Stimulated activated CD4-positive, alpha-beta T cell treated with anti-CD3 and anti-CD28 coated beads, Interleukin-4, amount 100 ng/mL, for 4 hours (primary cell): ENCODE measurements at places on chromosomes 3 and 15.

DNA sequence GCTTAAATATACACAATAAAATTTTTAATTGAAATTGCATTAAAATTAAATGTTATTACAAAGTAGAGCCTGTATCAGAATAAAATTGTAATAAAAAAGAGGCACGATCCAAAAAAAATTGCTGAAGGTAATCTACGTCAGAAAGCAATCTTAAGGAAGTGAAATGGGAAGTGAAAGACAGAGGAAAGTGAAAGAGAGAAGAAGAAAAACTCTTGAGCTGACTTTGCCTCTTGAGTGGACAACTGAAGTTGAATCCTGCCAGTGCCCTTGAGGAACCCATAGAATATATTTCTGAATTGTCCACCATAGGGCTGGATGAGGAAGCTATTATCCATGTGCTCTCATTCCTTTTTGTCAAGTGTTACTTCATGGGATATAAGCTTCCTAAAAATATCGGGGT is 285.1 kb upstream of the STAC start:
- no peak for DNase-seq

DNA sequence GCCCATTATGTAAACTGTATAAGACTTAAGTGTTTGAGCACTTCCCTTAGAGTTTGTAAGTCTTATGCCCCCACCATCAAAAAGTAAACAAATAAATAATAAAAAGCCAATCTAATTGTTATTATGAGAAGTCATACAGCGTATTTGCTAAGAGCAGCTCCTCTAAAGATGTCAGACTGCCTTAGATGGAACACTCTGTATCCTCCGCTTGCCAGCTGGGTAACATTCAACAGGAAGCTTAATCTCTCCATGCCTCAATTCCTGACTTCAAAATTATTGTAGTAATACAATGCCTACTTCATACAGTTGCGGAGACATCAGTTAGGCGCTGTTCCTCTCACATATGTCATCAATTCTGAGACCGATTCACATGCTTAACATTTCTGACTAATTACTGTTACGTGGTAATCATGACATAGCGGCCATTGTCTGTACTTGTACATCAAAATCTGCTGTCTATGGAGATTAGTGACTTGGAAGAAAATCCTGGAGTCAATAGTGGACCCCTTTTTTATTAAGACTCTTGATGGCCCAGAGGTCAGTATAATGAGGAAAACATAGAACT is 417.7 kb downstream of the LPP start:
- DNase-seq = no peak

DNA sequence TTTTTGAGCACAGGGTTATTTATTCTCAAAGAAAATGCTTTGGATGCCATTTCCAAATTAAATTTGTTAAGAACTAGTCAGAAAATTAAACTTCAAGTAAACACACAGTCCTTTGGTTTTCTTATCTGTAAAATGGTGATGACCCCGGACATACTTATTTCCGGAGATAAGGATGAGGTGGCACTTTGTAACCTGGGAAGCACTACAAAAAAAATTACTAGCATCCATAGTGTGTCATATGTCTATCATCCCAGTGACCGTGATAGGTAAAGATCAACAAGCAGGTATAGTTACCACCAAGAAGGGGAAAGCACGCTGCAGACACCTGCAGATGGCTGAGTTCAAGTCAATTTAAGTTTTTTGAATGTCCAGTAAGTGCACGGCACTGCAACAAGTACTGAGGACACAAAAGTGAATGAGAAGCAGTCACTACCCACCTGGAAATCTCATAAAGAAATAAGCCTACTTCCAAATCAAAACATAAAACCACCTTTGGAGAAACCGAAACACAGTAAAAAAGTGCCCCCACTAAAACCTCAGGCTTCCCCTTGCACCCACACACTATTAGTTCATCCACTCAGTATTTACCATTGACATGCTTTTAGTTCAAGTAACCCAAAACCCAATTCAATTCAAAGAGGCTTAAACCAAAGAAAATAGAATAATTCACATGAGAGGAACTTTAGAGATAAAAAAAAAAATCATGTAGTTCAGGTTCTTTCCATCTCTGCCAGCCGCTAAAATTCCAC is 24.6 kb downstream of the SEMA5B start:
- no peak for DNase-seq

GRCh38 chr3:44208568-44208967 is 33.1 kb upstream of the TOPAZ1 start:
- no peak for DNase-seq

DNA sequence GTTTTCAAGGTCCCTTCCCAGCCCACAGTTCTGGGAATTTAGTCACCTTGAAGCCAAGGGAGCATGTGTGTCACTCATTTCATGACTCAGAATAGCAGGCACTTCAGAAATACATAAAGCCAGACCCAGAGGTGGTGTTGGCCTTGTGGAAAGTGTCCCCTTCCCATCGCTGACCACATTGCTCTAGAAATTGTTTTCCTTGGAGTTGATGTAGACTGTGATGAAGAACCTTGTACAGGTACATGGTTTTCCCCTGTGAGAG is 158.8 kb downstream of the SLCO3A1 start:
- peak; percentile 9 for DNase-seq

DNA sequence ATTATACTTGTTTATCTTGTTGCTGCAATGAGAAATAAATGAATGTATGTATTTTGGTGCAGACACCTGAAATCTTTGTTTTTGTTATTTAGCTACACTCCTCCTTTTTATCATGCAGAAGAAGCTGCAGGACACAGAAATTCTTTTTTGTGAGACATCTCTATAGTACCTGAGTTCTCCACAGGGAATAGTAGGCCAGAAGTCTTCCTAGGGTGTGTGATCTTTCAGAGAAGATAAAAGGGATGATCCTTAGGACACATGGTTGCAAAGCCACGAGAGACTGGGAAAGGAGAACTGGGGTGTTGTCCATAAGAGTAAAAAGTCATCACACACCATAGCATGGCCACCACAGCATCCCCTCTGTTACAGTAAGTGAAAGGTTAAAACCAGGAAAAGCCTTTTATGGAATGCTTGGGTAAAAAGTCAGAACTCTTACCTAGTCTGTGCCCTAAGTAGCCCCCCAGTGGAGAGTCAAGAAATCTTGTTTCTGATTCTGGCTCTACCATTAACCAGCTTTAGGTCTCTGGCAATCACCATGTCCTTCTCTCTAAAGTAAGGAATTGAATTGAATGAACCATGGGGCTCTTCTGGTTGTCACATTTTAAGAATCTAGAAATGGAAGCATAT is 31.9 kb upstream of the ADGRG7 start:
- no peak for DNase-seq

- no peak for DNase-seq
Observed at GRCh38 chr3:13550423-13550690, 1.4 kb downstream of the FBLN2 start.

GRCh38 chr15:75112848-75113492 is 88.7 kb upstream of the C15orf39 start:
- DNase-seq = no peak

DNA sequence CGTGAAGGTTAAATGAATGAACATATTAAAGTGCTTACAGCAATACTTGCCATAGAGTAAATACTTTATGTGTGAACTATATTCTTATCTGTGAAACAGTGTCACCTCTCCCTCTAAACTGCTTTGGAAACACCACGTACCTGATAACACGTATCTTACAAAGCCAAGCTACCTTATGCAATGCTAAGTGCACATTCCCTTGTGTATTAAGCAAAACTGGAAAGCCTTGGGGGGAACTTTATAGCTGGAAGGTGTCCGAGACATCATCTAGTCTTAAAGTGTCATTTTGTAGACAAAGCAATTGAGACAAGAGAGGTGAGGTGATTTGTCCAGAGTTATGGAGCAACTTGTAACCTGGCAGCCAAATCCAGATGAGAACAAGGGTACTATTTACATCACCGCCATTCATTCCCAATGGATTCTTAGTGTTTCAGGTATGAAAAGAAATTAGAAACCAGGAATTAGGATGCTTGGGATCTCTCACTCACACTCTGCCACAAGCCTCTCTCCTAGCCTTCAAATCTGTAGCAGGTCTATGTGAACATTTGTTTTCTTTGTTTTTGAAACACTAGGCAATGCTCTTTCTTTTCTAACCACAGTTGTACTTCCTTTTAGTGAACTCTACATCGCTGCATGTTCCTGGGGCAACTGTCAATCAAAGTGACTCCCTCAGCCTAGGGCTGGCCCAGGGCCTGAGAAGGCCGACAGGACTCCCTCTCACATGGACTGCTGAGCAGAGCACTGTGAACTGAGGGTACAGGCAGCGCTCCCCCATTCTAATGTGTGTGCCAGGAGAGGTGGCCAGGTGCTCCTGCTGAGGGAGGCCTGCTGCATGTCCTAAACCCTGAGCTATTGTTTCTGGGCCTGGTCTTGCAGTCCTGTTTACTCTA is 13.9 kb upstream of the MGLL start:
- no peak for DNase-seq

DNA sequence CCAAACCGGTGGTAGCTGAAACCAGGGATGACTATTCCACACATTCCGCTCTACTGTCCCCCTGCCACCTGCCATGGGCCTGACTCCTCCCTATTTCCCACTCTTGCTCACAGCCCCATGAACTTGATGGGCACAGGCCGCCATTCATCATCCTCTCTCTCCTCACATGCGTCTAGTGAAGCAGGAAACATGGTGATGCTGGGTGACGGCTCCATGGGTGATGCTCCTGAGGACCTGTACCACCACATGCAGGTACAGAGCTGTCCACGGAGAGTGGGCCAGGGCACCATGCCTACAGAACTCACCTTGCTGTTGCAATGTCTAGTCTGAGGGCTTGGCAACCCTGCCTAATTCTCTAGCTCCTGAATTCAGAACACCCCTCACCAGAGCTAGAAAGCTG is 23.3 kb upstream of the MANF start:
- no peak for DNase-seq

DNA sequence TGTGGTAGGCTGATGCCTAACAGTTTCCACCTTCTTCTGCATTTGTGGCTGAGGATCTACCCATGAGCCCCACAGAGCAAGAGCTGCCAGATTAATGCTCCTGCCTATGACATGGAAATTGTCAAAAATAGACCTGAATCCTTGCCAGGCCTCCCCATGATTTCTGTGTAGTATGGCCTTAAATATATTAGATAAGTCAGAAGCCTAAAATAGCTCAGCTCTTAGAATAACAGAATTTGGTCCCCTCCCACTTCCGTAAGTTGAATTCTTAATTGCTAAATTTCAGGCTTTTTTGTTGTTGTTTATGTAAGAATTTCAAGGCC is 129.0 kb downstream of the SERPINI1 start:
- no peak for DNase-seq

GRCh38 chr3:55683666-55684270 is 196.7 kb upstream of the WNT5A start:
- no peak for DNase-seq

DNA sequence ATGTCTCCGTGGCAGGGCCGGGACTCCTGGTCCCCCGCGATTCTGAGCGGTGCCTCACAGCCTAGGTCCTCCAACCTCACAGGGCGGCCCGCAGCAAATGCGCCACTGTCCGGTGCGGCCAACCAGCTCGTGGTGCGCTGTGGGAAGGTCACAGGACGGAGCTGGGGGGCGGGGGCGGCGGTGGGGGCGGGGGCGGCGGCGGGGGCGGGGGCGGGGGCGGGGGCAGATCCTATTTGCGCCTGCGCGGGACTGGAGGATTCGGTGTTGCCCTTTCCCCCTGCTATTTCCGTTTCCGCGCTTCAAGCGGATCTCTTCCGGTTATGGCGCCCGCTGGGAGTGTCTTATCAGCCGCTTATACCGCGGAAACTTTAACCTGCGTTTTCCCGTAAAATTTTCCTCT is 106.7 kb upstream of the SNRPN start:
- DNase-seq = no peak

- no peak for DNase-seq
Observed at GRCh38 chr3:12579905-12580304, 23.0 kb downstream of the MKRN2 start.

DNA sequence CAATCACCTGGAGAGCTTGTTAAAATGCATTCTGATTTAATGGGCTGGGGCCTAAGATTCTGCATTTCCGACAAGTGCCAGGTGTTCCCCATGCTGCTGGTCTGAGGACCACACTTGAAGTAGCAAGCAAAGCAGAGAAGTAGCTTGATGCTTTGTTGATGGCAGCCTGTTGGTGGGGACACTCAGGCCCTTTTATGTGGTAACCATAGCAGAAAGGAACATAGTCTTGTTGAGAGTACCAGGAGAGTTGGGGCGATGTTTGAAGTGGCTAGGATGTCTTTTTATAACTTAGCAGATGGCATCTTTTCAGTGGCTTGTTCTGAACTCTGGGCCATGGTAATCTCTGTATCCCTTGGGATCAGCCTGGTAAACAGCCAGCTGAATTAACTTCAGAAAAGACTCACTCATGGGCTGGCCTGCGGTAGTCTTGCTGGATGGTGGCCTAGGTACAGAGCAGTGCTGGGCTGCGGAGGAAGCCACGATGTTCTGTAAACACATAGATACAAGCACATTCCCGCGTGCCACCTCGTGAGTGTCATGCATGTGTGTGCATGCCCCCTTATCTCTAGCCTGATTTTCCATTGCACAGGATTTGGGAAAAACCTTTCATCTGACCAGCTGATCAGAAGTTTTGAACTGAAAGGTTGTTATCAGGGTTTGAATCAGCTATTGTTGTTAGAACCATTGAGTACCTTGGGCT is 292.4 kb upstream of the LRRFIP2 start:
- no peak for DNase-seq

- no peak for DNase-seq
Observed at GRCh38 chr3:139378587-139379241, 10.7 kb downstream of the COPB2 start.
